Upper lobe of right lung (tissue), 1 donor: ENCODE measurements at places on chromosomes 16 and 17.

- H3K36me3 ChIP-seq: no peaks in the 10 kb centered on the region
- H3K4me3 ChIP-seq: peak overlapping the region; percentile 45
- peak; percentile 85 for DNase-seq
These were observed 10.5 kb upstream of the TSPOAP1 start for GRCh38 chr17:58338841-58339754.

DNA sequence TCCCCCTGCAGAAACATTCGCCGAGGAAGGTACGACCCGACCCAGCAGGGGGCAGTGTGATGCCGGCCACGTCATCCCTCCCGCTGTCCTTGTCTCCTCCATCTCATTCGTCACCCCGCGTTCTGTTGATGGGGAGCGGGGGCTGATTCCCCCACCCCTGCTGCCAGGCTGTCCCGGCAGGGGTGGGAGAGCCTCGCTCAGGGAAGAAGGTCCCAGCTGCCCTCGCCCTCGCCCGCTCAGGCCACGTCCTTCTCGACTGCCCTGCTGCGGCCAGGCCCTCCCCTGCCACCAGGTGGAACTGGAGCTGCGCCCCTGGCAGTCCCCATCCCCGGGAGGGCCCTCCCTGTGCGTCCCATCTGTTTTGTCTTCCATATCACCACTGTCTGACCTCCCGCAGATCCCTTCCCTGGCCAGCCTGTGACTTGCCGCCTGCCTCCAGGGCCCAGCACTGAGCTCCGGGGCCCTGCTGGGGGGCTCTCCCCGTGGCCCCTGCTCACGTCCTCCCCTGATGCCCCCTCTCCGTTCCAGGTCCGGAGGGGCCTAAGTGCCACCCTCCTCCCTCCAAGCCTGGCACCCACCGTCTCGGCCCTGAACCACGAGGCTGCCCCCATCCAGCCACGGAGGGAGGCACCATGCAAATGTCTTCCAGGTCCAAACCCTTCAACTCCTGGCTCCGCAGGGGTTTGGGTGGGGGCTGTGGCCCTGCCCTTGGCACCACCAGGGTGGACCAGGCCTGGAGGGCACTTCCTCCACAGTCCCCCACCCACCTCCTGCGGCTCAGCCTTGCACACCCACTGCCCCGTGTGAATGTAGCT lies 20.6 kb downstream of the ADAM11 start:
- DNase-seq: peak; percentile 87
- no peak overlapping the region for H3K27ac ChIP-seq
- peak overlapping the region; percentile 35 for H3K4me3 ChIP-seq
- H3K27me3 ChIP-seq: peaks cover 5% of the 10 kb centered on the region

DNA sequence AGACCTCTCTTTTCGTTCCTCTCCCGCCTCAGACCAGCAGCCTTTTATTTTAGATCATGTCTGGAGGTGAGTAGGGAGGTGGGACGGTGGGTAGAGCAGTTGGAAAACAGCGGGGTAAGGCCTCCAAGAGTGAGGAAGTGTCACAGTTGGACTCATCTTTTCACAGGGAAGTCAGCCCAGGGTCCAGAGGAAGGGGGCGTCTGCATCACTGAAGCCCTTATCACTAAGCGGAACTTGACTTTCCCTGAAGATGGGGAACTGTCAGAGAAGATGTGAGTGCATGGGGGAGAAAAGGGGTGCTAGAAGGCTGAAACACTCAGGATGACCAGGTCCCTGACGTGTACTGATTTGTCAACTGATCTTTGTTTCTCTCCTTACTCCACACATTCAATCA lies 461 bp downstream of the LRRC46 start:
- H3K4me1 ChIP-seq: peaks cover 23% of the 10 kb centered on the region
- H3K36me3 ChIP-seq: peaks cover 29% of the 10 kb centered on the region
- DNase-seq: no peak
- H3K27ac ChIP-seq: peak overlapping the region; percentile 81
- H3K4me3 ChIP-seq: peak overlapping the region; percentile 77

GRCh38 chr17:79732804-79733691 lies 2.3 kb downstream of the ENPP7 start:
- no peak for DNase-seq
- no peaks in the 10 kb centered on the region for H3K27me3 ChIP-seq
- H3K36me3 ChIP-seq: no peaks in the 10 kb centered on the region
- H3K27ac ChIP-seq: peak overlapping the region; percentile 36

- no peak overlapping the region for H3K27ac ChIP-seq
- no peaks in the 10 kb centered on the region for H3K36me3 ChIP-seq
- H3K4me1 ChIP-seq: no peaks in the 10 kb centered on the region
- H3K27me3 ChIP-seq: no peaks in the 10 kb centered on the region
These were observed 10.6 kb downstream of the ITGAD start for GRCh38 chr16:31403590-31404352.

DNA sequence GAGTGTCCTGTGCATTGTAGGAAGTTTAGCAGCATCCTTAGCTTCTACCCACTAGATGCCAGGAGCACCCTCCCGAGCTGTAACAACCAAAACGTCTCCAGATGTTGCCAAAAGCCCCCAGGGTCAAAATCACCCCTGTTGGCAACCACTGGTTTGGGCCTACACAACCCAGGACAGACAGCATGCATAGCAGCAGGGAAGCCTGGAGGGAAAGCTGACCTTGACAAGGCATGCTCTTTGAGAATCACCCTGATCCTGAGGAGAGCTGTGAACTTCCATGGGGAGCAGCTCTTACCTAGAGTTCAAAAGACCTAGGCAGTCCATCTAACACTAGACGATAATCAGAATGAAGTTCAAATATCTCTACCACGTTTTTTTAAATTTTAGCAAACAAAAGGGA lies 9.2 kb downstream of the SKAP1 start:
- no peaks in the 10 kb centered on the region for H3K4me1 ChIP-seq
- no peak overlapping the region for H3K27ac ChIP-seq
- no peak for DNase-seq
- H3K27me3 ChIP-seq: peaks cover 6% of the 10 kb centered on the region
- no peak overlapping the region for H3K4me3 ChIP-seq
- H3K36me3 ChIP-seq: no peaks in the 10 kb centered on the region

- DNase-seq: no peak
- no peak overlapping the region for H3K27ac ChIP-seq
- no peaks in the 10 kb centered on the region for H3K36me3 ChIP-seq
- no peaks in the 10 kb centered on the region for H3K4me1 ChIP-seq
These were observed 19.5 kb upstream of the CPHXL start for GRCh38 chr16:75745823-75746222.

GRCh38 chr17:46977750-46978488 lies 1.1 kb downstream of the RPRML start:
- DNase-seq: no peak
- H3K36me3 ChIP-seq: no peaks in the 10 kb centered on the region
- no peak overlapping the region for H3K27ac ChIP-seq
- H3K27me3 ChIP-seq: peaks cover 50% of the 10 kb centered on the region
- peak overlapping the region; percentile 53 for H3K4me3 ChIP-seq

GRCh38 chr16:82753821-82754220 lies 127.1 kb downstream of the CDH13 start:
- H3K36me3 ChIP-seq: no peaks in the 10 kb centered on the region
- no peaks in the 10 kb centered on the region for H3K27me3 ChIP-seq
- H3K4me1 ChIP-seq: no peaks in the 10 kb centered on the region
- no peak for DNase-seq
- no peak overlapping the region for H3K4me3 ChIP-seq

- no peak for DNase-seq
- no peaks in the 10 kb centered on the region for H3K27me3 ChIP-seq
- no peaks in the 10 kb centered on the region for H3K4me1 ChIP-seq
These were observed 39.2 kb upstream of the CES5A start for GRCh38 chr16:55914383-55914782.
